Fibroblast of skin of right biceps (primary cell): ENCODE measurements at places on chromosomes 6 and 20.

- DNase-seq = no peak
Observed at GRCh38 chr20:23224806-23225205, 125.8 kb upstream of the NXT1 start.

DNA sequence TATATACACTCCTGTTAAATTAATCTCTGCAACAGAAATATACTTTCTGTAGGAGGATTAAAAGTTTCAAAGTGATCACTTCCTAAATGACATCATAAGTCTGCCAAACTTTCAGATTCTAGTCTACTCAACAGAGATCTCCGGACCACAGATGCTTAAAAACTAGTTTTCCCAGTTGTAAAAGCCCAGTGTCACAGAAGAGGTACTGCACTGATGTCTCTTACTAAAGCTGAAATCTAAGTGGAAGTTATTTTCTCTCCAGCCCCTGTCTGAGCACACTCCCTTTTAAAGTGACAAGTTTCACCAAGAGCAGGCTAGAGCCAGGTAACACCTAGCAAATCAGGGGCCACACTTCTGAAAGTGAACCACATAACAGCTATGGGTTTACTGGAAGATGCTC lies 71.6 kb upstream of the DST start:
- no peak for DNase-seq

- DNase-seq = peak; percentile 90
Observed at GRCh38 chr6:9126878-9127560, 691.7 kb upstream of the SLC35B3 start.

- DNase-seq = peak; percentile 72
Observed at GRCh38 chr6:139291813-139292619, at the start of gene TXLNB. TXLNB (minus strand) TSS chr6:139291998; CDS start chr6:139288899, 3,099 bp downstream.

GRCh38 chr6:57026001-57026400 lies 20.5 kb upstream of the KIAA1586 start:
- no peak for DNase-seq

DNA sequence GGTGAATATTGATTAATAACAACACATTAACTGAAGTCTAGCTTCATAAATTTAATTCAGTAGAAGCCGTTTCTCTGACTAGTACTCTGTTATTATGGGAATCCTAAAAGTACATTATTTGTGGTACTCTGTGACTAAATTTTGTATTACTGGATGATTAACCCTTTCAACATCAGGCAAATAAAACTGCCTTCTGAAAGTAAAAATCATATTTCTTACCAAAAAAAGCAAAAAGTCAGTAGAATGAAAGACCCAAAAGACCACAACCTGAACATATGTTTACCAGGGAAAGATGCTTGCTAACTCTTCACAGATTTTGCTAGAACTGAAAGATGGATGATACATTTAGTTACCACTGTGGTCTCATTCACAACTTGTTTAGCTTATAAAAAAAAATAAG lies 73.2 kb downstream of the AHI1 start:
- DNase-seq = no peak

DNA sequence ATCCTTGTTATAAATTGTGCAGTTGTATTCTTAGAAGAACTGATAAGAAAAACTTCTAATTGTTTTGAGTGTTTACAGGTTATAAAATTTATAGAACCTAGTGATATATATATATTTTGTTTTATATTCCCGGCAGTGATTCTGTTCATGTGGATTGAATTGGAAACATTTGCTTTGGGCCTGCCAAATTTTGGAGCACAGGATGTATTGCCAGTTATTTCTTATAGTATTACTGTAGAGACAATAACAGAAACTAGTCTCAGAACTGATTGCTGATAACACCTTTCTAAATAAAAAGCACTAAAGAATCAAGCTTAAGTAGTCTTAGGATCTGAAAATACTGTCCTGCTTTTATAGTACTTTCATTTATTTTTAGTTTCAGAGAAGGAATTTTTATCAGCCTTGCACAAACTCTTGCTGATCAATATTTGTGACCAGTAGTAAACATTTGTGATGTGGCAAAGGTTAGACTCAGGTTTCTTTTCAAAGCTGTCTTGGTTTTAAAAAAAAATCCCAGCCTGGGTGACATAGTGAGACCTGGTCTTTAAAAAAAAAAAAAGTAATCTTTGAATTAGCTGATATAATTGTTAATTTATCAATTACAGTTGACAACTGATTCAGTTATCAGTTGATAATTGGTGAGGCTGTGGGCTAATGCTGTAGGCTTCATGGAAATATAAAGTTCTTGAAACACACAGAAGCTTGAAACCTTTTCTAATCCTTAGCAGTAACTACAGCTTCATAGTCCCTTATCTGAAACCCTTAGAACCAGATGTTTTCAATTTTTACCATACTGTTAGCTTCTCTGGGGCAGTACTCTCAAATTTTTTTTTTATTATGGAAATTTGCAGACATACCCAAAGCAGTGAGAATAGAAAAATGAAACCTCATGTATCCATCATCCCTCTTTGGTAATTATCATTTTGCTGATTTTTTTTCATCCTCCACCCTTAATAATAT lies 42.4 kb downstream of the RNGTT start:
- no peak for DNase-seq

- no peak for DNase-seq
Observed at GRCh38 chr20:11976966-11977365, 59.3 kb downstream of the BTBD3 start.

GRCh38 chr6:147262946-147263345 lies 58.7 kb downstream of the STXBP5 start:
- no peak for DNase-seq

DNA sequence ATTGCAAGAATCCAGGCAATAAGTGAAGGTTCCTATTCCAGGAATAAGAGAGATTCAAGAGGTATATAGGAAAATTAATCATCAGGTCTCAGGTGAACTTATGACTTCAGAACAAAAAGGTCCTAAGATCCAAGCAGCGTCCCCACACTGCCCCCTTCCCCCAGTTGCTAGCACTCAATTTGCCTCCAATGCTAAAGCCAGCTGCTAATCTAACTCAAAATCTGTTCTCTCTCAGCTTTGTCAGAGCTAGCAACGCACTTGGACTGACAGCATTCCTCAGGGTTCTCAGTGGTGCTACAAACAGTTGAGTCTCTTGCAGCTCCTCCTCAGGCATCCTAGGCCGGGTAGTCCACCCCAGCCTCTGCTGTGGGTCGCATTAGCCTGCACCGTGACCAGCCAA lies 148.3 kb downstream of the RFX6 start:
- no peak for DNase-seq

DNA sequence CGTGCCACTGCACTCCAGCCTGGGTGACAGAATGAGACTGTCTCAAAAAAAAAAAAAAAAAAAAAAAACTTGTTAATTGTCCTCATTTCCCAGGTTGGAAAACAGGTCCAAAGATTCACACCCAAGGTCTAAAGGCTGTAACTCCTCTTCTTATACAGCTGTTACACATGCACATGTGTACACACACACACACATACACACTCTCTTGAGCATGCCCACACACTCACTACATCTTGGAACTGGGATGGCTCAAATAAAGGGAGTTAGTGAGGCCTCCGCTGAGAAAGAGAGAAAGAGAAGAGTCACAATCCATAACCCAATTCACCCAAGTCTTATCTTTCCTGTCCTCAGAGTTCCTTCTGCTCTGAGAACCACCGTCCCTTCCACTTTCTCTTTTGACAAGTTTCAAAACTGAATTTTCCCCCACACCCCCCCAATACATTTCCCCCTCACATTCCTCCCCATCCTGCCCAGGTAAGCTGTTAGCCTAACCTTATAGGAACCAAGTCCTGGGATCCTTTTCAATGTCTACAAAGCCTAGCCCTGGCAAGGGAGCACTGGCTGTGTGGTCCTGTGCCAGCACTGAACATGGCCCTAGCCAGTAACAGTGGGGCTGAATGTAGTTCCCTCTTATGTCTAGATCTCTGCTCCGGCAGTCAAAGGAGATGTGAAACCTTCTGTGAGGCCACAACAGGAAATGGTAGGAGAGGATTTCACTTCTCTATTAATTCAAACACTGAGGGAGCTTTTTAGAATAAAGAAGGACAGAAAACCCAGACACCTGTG lies 3.2 kb upstream of the HLA-DMB start:
- no peak for DNase-seq

DNA sequence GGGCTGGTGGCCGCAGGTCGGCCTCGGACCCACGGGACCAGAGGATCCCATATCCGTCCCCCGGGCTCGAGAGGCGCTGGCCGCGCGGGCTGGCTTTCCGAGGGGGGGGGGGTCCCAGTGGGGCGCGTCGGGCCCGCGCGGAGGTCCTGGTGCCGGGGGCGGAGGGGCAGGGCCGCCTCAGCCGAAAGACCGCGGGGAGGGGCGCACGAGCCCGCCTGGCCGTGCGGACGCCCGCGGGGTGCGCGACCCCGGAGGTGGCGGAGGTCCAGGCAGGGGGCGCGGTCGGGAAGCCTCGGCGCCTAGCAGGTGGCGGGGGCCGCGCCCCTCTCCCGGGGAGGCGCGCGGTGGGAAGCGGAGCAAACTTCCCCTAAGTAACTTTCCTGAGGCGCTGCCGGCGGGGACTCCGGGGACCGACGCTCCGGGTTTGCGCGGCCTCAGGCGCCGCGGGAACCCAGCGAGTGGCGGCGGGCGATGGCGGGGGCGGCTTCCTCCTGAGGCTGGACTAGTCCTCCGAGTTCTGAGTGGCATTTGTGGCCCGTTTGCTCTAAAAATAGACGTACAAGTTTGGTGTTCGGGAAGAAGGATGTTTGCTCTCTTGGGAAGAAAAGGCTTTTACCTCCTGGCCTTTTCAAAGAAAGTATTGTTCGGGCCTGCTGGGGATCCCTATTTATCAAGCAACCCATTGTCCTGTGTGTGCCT lies 26.5 kb upstream of the BTBD3 start:
- DNase-seq = peak; percentile 54

- DNase-seq = no peak
Observed at GRCh38 chr6:340186-340955, 48.1 kb downstream of the DUSP22 start.

- peak; percentile 57 for DNase-seq
Observed at GRCh38 chr6:33843131-33844121, 39.6 kb upstream of the MLN start.

DNA sequence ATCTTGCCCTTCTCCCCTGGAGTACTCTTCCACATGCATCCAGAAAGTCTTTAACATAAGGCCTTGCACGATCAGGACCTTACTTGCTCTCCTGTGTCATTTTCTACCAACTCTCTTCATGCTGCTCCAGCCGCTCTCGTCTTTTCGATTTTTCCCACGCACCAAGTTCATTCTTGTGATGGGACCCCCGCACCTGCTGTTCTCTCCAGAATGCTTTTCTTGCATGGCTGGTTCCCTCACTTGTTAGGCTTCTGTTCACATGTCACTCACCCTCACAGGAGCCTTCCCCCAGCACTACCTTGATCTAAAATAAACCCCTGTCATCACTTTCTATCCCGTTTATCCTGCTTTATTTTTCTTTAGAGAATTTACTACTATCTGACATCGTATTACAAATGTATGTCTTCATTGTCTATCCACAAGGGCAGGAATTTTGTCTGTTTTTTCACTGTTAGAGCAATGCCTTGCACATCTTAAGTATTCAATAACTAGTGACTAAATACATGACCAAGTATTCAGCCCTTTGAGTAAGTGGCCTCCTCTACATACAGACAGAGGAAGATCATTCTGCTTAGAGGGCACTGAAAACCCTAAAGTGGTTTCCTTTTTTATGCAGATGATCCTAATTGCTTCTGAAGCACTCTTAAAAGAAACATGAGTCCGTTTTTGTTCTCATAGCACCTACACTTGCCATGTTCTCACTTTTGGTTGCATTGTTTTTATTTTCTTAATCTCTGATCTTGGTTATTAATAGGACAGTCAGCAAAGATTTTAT lies 166.9 kb downstream of the SLC16A10 start:
- no peak for DNase-seq

GRCh38 chr6:166648846-166649245 lies 21.8 kb upstream of the RPS6KA2 start:
- no peak for DNase-seq

GRCh38 chr6:137494988-137495702 lies 951 bp upstream of the OLIG3 start:
- DNase-seq = no peak

GRCh38 chr6:134249239-134249758 lies 68.6 kb downstream of the SGK1 start:
- no peak for DNase-seq

DNA sequence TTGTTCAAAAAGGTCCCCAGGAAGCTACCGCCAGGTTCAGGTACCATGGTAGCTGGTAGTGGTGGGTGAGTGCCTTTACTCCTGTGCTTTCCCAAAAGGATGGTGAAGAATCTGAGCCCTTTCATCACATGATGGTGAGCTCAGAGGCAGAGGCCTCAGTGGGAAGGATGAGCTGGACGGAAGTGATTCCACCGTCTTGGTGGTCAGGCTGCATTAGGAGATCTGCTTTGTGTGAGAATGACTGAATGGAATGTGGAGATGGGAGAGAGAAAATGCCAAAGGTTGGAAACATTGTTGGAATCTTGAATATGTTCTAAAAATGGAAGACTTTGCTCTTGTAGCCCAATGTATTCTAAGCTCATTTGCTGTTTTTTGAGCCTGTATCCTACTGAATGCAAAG lies 108.1 kb upstream of the SCP2D1 start:
- peak; percentile 93 for DNase-seq

DNA sequence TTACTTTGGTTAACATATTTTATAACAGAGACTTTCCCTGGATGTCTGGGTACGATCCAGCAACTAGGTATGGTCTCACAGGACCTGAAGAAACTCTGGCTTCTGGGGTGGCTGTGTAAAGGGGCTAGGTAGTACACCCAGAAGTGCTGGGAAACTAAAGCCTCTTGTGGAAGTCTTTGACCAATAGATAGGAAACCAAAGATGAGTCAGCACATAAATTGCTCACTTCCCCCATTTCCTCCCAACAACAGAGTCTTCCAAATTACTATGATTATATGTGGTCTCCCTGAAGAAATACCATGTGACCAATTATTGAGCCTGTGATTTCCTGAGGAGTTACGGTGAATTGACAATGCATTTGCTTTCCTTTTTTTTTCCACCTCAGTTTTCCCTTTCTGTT lies 26.8 kb upstream of the TBX18 start:
- DNase-seq = peak; percentile 56

DNA sequence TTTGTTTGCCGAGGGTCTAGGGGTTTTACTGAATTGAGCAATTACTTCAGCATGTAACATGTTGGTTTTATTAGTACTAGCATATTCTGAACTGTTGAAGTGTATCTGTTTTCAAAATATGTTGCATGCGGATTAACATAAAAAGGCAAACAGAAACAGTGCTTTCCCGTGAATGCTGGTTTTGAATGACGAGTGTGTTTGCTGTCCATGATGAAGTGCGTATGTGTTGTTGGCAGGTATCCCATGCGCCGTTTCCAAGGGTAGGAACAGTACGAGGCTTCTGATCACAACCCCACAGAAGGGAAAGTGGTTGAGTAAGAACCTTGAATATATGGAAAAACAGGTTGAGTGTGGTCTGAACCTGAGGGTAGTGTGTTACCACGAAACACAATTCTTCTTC lies 232.9 kb downstream of the SAMD5 start:
- DNase-seq = peak; percentile 45

GRCh38 chr6:41298785-41299502 lies 12.5 kb upstream of the TREM1 start:
- DNase-seq = no peak
